Activated CD8-positive, alpha-beta memory T cell treated with anti-CD3 and anti-CD28 coated beads, Interleukin-2, amount 50 U/mL, for 48 hours (primary cell): ENCODE measurements at places on chromosomes 13 and 19.

DNA sequence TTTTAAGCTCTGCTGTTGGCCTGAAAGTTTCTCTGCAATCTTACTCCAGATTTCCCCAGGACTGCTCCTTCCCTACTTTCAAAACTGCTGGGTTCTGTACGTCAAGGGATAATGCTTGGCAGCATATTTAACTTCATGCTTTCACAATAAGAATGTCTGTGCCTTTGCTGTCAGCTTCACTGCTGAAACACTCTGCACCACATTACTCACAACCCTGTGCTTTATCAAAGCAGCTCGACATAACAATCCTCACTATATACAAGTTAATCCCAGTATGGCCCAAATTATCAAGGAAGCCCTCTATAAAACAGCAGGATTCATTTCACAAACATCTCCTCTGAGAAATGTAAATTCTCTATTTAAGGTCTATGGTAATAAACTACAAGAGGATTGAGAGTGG, 17.5 kb downstream of the LATS2 start:
- DNase-seq = no peak

DNA sequence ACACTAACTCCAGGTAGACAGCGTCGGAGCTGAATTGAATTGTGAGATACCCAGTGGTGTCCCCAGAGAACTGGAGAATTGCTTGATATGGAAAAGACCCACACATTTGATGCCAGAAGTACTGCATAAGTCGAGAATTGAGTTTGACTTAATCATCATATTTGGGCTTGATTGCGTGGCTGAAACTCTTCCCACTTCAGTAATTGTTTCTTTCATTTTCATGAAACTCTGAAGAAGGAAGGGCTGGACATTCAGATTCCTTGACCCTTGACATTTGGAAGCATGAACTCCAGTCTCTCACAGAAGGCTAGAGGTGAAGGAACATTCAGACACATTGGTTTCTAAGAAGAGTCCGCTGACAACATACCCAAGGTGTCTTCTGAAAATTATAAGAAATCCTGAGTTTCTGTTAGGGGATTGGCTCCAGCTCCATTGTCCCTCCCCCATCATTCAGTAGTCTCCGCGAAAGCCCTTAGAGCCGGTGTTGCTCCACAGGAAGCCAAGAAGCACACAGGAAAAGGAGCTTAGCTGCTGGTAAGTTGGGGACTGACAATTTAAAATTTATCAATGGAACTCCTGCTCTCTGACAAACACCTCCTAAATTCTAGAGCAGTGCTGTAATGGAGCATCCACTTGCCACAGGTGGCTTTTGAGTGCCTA, at the start of gene FPR2:
FPR2 (plus strand) TSS at position 484 of the 660 bp plus-strand sequence. CDS start 7,479 bp downstream, outside the sequence.
- no peak for DNase-seq

- DNase-seq = no peak
Observed at GRCh38 chr19:45919678-45920077, 5.1 kb upstream of the NANOS2 start.

DNA sequence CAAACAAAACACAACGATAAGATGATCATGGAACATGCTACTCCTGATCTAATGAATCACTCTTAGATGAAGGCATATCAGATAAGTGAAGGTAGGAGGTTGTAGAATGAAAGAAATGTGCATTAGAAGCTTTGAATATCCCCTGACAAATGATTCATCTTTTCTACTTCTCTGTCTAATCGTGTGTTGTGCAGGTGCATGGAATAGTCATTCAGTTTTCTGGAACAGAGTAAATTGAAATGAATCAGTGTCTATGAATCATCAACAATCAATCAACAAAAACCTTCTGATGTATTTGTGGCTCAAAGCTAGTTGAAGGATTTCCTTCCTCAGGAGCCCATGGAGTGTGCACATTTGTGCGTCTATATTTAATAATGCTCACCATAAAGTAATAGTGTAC, 1290.4 kb upstream of the PCDH20 start:
- DNase-seq = no peak

DNA sequence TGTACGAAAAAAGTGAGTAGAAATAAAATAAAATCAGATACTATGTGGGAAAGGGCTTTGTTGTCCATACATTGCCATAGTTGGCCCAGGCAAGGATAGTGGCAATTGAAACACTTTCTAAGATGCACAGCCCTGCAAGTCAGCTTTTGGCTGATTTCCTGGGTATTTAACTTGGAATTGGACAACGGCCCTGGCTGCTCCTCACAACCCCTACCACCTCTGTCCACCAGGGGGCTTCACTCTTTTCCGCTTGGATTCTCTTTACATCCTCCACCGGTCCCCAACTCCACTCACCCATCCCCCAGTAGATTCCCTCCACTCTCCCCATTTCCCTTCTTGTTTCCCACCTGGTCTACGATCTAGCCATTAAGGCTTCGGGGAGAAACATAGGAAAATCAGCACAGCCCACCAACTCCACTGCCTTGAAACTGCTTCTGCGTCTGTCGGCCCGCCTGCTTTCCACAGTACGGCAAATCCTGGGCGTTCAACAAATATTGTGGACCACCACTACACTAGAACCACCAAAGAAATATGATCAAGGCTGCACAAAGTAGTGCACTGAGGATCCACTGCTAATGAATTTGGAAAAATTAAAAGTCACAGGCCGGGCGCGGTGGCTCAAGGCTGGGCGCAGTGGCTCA, 48.6 kb upstream of the GTF3A start:
- peak; percentile 79 for DNase-seq

GRCh38 chr13:93151277-93151676, 75.3 kb upstream of the GPC6 start:
- DNase-seq = no peak

DNA sequence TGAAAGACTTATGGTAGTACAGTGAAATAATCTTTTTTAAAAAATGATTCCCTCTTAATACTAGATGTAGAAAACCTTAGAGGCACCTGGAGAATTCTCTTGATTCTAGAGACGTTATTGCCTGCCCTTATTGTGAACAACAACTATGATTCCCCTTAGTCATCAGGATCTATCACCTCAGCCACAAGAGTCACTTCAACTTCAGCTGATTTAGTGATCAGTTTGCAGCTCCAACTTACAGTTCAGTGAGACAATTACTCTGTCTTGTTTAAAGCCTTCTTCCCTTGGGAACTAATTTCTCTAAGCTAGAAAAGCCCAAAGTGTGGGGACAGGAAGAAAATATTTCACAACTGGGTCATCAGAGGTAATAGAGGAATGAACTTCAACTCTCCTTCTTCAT, 254.3 kb upstream of the SLITRK1 start:
- DNase-seq = no peak

GRCh38 chr13:73215823-73216222, 157.0 kb downstream of the KLF5 start:
- DNase-seq = no peak

GRCh38 chr19:30401956-30402355, 29.8 kb downstream of the ZNF536 start:
- DNase-seq = no peak

- DNase-seq = no peak
Observed at GRCh38 chr13:113493315-113493951, 2.9 kb upstream of the DCUN1D2 start.

- no peak for DNase-seq
Observed at GRCh38 chr19:2989236-2989946, 12.0 kb downstream of the TLE6 start.

DNA sequence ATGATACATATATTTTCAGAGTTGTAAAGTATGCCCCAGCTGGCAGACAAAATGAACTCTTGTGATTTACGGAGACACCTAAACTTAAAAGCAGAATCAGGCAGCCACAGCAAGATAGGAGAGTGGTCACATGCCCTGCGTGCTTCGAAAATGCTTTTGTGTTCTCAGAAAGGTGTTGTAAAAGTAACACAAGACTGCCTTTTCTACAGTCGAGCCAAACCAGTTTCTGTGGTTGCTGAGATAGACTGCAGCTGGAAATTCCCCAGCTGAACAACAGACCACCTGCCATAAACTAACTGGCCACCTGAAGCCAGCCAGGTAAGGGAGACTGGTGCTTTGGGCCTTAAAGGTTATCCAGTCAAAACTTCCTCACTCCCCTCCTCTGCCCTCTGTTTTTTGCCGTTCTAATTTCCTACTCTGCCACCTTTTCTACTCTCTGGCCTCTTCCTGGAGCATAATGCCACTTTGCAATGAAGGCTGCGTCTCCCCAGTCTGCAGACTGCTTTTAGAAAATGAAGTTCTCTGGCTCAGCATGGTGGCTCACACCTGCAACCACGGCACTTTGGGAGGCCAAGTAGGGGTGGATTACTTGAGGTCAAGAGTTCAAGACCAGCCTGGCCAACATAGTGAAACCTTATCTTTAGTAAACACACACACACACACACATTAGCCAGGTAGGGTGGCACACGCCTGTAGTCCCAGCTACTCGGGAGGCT, 381.2 kb upstream of the SLITRK1 start:
- no peak for DNase-seq

GRCh38 chr19:12952488-12953137, 4.4 kb downstream of the GADD45GIP1 start:
- DNase-seq = peak; percentile 48

GRCh38 chr19:13026462-13027370, 31.4 kb downstream of the NFIX start:
- DNase-seq = no peak

DNA sequence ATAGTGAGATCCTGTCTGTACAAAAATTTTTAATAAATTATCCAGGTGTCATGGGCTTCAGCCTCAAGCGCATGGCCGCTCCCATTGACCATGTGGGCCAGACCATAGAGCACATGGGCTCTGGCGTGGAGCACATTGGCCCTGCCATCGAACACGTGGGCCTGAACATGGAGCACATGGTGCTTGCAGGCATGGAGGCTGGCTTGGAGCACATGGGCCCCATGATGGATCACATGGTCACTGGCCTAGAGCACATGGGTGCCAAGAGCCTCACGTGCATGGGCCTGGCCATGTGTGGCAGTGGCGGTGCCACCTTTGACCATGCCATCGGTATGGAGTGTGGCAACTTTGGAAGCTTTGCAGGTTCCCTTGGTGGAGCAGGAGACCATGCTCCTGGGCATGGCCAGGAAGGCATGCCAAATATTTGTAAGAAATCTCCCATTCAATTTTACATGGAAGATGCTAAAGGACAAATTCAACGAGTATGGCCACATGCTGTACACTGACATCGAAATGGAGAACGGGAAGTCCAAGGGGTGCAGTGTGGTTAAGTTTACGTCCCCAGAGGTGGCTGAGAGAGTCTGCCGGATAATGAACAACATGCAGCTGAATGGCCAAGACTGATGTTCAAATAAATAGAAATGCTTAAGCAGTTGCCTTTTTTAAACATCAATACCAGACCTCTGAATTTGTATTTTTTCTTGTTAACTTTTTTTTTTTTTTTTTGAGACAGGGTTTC, 21.3 kb upstream of the SLC1A5 start:
- no peak for DNase-seq

DNA sequence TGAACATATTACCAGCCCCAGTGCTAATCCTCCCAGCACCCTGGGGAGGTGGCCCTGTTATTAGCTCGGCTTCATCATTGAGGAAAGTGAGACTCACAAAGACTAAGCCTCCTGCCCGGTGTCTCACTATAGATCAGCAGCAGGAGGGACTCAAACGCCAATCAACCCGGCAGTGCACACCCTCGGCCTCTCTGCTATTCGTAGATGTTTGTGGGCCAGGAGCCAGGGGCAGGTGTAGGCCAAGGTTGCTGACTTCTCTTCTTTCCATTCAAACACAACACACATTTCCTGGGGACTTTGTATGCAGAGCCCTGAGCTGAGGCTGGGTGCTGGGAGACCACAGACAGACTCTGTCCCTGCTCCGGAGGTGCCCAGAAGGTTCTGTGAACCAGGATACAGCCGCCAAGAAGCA, 9.4 kb upstream of the SBK3 start:
- DNase-seq = no peak
